ENCODE measurements at places on chromosomes 16 and 17.

GRCh38 chr17:72338847-72339790 lies 218.3 kb downstream of the SOX9 start:
- DNase-seq = no peak

DNA sequence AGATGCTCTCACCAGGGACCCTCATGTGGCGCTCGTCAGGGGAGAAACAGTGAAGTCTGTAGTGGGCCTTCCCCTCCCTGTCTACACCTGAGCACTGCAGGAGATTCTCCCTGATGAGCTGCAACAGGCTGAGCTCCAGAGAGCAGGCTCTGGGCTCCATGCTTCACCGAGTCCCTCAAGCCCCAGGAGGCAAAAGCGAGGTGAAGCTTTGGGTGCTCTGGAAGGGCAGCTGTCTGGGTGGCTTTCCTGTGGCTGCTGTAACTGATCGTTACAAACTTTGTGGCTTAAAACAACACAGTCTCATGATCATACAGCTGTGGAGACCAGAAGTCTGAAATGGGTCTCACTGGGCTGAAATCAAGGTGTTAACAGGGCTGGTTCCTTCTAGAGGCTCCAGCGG lies 12.1 kb upstream of the CD300LD start:
- DNase-seq = no peak

DNA sequence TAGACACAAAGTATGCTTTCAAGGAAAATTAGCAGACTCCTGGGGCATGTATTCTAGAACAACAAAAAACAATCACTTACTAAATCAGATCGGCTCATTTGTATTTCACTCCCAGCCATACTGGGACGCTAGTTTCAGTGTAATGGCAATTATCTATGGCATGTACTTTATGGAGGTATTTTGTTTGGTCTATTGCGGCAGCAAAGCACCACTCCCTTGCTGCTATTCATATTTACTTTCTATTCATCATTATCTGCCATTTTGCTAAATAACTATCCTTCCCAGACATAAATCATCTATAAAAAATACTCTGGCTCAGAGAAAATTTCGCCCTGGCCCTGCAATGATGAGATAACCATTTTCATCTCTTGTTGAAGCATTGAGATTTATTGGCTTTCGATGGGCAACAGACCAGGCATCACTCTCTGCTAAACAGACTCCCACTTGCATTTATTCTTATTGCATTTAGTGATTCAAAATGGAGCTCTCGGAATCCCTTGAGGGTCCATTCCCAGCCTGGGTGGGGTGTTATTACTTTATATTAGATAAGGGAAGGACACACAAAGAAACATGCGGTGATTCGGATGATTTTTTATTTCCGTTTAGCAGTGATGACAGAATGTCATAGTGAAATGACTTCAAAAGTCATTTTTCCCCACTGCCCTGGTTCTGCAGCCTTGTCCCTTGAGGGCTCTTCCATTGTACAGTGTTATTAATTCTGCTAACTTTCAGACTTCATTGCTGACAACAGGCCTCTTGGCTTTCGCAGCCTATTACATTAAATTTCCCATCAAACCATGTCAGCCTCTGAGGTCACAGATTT lies 225.8 kb downstream of the IRX3 start:
- DNase-seq = no peak

DNA sequence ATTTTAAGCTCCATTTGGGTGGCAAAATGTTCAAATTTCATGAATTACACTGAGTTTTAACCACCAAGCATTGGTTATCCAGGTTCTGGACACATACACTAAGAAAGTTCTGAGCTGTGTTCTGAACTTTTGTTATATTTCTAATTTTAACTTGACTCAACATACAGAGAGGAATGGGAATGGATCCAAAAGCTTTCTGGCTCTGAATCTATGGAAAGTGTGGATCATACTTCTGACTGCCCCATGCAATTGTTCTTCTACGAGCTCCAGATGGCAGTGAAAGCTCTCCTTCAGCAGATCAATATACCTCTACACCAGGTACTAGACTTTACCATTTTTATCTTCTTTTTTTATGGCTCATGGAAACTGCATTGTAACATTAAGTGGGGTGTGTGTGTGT lies 113.0 kb upstream of the NOG start:
- DNase-seq = no peak

GRCh38 chr16:15747937-15748336 lies 97.9 kb downstream of the NDE1 start:
- DNase-seq = no peak

DNA sequence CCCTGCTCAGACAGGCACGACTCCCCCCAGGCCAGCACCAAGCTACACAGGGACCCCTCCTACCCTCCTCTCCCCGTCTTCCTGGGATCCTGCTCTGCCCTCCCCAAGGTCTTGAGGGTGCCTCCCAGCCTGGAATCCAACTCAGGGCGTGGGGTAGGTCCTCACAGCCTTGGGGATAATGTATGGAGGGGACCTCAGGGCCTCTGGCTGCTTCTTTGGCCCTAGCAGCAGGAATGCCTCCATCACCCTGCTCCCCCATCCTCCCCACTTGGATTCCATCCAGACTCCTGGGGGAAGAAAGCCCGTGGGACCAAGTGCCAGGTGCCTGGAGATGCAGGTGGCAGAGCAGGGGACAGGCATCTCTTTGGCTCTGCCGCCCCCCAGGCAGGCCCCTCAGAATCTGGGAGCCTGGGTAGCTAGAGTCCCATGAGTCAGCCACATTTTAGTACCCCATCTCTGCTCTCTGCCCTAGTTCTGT lies 10.7 kb upstream of the STAC2 start:
- DNase-seq = no peak

DNA sequence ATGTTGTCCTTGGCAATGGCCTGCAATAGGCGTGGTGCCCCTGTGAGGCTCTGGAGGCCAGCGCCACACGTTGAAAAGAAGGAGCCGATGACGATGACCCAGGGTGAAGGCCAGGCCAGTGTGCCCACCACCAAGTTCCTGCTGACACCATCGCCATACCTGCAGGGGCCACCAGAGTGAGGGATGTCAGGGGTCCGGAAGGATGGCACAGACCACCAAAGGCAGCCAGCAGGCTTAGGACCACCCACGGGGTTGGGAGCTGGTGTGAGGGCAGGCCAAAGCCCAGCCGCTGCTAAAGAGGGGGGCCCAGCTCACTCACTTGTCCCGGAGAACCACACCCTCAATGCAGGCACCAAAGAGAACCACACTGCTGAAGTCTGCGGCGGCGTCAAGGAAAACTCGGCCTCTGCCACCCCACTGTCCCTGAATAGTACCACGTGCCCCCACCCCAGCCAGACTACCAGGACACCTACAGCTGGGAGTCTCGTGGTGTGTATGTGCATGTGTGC lies 6.5 kb upstream of the LCAT start:
- DNase-seq = no peak

GRCh38 chr16:66563574-66564334 lies 2.5 kb upstream of the CMTM1 start:
- DNase-seq = no peak

DNA sequence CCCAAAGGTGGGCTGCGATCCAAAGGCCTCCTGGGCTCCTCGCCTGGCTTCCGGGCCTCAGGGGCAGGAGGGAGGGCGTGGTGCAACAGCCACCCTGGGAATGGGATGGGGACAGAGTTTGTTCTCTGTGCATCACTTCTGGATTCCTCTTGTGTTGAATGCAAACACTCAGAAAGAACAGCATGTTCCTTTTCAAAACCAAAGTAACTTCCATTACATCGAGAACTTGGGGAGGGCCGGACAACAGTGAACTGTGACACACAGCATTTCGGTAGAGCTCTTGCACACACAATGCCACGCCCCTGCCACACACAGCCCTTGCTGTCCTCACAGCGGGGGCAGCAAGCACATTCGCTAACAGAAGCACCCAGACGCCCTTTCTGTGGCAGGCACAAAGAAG lies 36.1 kb upstream of the FASN start:
- no peak for DNase-seq

- DNase-seq = no peak
These were observed 1946.1 kb downstream of the TP53TG3F start for GRCh38 chr16:35405526-35405925.

- DNase-seq = no peak
These were observed 202.8 kb upstream of the C16orf82 start for GRCh38 chr16:26863931-26864330.

DNA sequence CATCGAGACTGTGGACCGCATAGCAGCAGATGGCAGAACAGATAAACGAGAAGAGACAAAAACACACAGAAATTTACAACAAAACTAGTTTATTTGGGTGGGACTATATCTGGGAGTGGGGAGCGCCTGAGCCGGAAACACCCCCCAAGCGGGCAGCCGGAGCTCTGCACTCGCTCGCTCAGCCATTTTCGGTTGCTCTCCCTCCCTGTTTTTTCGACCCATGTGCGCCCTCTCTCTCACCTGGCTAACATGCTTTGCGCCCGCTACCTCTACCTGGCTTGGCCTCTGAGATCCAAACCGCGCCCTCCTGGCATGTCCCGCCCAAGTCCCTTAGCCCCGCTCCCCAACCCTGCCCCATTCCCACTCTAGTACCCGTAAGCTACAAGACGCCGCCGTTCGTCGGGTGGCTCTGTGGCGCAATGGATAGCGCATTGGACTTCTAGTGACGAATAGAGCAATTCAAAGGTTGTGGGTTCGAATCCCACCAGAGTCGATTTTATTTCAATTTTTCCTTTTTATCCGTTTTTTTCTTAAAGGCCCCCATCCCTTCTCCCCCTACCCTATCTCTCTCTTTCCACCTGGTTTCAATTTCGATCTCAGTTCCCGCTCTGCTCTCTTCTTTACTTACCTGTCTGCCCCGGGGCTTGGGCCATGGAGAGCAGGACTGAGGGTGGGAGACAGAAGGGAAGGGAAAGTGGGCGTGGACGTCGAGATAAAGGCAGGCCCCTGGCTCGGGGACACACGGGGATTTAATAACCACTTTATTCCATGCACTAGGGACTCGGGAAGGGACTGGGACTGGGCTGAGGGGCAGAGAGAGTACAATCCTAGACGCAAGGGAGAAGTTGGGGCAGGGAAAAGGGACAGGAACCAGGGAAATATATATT lies 2.4 kb upstream of the ALOXE3 start:
- peak; percentile 69 for DNase-seq

- no peak for DNase-seq
These were observed 48.1 kb downstream of the MYO18A start for GRCh38 chr17:29131814-29132682.

- no peak for DNase-seq
These were observed 56.3 kb downstream of the MPHOSPH6 start for GRCh38 chr16:82113741-82114140.

DNA sequence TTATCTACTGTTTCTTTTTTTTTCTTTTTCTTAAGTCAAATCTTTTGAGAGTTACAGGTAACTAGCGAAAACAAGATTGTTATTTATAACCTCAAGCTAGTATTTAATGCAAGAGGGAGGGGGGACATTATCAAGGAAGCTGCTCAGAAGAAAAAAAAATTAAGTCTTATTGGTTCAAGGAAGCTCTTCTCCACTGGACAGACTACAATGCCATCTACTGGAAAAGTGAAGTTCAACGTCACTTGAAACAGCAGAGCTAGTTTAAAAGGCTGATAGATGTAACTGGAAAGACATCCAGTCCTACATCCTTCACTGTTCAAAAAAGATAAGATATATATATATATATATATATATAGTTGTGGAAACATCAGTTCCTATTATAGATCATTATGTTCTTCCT lies 418.0 kb upstream of the PSMD7 start:
- DNase-seq = no peak

DNA sequence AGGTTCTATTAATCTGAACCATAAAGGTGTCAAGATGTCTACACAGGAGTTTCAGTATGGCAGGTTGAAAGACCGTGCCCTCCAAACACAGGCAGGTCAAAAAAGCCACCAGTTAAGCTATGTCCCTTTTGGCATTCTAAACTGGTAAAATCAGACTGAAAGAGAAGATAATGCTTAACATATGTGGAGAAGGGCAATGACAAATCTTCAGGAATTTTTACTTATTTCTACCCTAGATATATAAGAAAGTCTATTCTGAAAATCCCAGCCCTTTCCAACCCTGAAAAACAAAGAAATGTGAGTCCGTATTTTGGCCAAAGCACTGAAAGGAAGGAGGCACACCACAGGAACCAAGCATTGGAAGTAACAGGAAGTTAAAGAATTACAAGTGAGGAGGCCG lies 16.5 kb downstream of the AP1G1 start:
- no peak for DNase-seq

GRCh38 chr16:85412911-85413520 lies 200.1 kb upstream of the GSE1 start:
- DNase-seq = no peak

- no peak for DNase-seq
These were observed 3.3 kb downstream of the RND2 start for GRCh38 chr17:43028221-43028861.

DNA sequence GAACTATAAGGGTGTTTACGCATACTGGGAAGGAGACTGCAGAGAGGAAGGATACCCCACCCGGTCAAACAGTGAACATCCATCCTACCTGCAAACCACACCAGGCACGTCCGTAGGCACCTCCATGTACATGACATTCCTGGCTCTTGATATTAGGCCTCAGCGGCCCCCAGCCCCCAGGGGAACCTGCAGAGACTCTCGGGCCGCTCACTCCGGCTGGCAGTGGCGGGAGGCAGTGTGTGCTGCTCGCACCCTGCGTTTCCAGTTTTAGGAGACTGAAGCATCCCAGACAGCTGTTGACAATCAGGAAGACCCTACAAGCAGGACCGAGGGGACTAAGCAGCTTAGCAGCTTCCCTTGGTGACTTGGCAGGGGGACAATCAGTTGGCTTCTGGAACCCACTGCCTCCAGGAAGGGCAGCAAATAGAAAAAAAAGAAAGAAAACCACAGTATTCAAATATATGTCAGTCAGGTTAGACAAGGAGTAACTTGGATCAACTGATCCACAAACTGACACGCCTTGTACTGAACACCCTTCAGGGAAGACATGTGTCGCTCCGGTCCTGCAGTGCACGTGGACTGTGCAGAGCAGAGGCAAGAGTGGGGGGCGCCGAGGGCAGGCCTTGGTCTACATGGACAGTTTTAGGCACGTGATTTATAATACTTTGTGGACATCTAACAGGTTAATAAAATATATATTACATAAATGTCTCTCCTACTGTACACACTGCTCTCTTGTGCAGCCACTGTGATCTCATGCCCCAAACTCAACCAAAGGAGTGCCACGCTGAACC lies 29.9 kb upstream of the CLEC18B start:
- no peak for DNase-seq

- no peak for DNase-seq
These were observed 6.0 kb upstream of the TXNDC11 start for GRCh38 chr16:11748404-11749254.

GRCh38 chr16:47129755-47130435 lies 13.8 kb downstream of the NETO2 start:
- no peak for DNase-seq
